ENCODE measurements at places on chromosomes 7 and 10. TPM values are rescaled to one million over a fixed set of nuclear protein-coding genes. Genes with fewer than 3 reads are reported as not detected.
A peak's percentile ranks its signal among the peaks of the same experiment; 100 is the strongest.

DNA sequence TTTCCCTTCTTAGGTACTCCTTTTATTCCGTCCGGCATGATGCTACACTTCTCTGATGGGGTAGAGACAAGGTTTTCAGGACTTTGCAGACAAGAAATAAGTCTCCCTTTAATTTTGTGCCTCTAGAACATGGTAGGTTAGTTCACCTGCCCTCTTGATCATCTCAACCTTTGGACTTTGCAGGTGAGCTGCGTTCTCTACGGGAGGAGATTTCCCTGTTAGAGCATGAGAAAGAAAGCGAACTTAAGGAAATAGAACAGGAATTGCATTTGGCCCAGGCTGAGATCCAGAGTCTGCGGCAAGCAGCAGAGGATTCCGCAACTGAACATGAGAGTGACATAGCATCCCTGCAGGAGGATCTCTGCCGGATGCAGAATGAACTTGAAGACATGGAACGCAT is 9.2 kb downstream of the CCDC136 start:
- DNase-seq, result no peak

The NT5C3A gene
- 20.6 TPM for total RNA-seq

GRCh38 chr10:31133792-31134310 is 102.2 kb upstream of the ZNF438 start:
- DNase-seq, result peak; percentile 92

DNA sequence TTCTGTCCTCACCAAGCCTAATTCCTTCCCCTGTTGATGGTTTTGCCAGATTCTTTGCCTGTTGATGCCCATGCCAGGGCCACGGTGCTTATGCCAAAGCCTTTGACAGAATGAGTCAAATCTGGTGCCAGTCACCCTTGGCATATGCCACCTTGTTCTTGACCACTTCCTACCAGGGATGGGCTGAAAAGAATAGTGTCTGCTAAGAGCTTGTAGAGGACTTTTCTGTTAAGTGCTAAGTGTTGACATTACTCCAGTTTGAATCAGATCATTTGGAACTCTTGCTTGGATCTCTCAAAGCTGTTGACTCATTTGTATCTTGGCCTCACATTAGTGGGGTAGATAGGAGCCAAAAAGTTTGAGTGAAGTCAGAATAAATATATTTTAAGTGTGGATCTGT is 661.2 kb downstream of the AUTS2 start:
- no peak for DNase-seq

DNA sequence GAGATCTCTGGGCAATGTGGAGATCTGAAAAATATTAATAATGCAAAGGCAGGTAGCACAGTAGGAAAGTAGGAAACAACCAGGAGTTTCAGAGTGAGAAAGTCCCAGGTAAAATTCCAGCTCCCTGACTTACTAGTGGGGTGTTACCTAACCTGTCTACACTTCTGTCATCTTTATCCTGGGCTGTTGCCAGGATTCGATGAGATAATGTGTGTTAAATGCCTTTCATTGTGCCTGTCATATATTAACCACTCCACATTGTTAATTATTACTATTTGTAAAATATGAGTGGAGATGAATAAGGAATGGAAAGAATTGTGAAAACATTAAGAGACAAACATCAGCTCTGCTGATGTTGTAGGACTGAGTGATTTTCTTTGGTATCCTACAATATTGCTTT is 50.0 kb upstream of the FRMD4A start:
- no peak for DNase-seq

DNA sequence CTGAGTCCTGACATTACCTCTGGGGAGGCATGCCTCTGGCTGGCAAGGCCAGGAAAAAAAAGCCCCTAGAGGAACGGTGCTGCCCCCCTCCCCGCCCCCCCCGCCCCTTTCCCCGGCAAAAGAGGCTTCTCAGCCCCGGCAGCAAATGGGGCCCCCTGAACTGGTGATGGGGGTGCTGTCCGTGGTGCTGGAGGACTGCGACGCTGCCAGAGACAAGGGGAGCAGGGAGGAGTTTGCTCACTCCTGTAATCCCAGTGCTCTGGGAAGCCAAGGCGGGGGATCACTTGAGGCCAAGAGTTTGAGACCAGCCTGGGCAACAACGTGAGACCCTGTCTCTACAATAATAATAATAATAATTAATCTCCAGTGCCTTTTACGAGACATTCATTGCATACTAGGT is 23.7 kb downstream of the SRRM3 start:
- DNase-seq, result no peak

DNA sequence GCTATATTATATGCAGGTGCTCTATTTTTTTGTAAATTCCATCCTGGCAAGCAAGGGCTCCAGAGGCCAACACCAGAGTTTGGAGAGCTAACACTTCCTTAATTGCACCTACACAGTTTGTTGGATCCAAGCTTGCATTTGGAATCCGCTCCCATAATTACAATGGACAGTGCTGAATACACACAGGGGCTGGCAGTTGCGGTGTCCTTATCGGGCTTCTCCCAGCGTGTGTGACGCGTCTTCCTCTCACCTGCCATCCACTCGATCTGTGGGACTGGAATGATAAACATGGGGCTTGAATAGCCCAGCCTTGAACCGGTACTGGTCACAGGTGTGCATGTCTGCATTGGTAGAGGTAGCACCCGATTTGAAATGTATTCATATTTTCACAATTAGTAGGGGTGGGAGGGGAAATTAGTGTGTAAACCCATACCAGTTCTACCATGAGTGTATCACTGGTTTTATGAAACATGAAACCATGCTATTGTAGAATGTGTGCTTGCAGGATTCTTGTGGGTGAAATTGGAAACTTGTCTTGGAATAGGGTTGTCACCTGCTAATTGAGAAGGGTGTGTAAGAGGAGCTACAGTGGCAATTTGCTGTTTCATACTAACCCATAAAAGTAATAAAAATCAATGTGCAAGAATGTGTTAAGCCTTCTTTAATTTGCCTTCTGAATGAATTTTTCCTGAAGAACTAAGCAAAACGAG is 316.5 kb downstream of the WDR11 start:
- no peak for DNase-seq

GRCh38 chr7:85823396-85824080 is 636.7 kb upstream of the SEMA3D start:
- DNase-seq, result no peak

The TFEC gene
- total RNA-seq, result 5.7 TPM

The C10orf67 gene
- total RNA-seq, result not detected

DNA sequence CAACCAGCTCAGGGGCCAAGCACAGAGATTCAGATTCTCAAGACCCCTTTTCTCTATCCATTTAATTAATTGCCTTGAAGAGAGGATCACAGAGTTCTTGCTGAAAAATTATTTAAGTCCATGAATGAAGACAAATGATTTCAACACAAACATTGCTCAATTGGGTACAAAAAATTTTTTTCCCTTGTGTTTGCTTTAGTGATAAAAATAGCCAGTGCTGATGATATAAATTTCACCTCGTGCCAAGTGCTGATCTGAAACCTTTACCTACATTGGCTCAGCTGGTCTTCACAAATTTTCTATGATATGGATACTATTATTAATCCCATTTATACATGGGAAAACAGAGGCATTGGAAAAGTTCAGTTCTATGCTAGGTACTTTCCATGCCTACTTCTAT is 377.1 kb downstream of the NRG3 start:
- no peak for DNase-seq

DNA sequence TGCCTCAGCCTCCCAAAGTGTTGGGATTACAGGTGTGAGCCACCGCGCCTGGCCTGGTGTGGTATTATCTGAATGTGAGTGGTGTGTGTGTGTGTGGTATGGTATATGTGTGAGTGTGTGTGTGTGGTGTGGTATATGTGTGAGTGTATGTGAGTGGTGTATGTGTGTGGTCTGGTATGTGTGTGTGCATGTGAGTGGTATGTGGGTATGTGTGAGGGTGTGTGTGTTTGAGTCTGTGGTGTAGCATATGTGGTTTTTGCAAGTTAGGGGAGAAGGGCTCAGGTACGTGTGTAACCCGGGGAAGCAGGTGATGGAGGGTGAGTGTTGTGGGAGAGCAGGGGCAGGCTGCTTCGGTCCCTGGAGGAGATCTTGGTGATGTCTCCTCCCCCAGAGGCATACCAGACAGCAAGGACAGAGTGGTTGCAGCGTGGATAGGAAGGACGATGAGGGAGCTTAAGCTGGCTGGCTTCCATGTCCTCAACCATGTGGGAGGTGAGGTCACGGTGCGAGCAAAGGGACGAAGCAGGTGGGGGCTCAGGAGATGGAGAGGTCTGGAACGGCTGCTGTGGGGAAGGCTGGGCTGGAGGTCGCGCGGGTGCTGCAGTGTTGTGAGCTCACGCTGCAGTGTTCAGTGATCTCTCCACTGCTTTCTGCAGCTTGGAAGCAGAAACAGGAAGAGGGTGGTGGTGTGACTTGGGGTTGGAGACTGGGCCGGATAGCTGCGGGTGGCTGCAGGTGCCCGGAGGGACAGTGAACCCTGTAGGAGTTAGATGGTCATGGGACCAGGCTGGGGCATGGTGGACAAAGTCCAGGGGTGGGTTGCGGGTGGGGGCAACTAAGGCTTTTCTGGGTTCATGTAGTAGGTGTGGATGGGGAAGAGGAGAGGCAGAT is 5.0 kb downstream of the ZYX start:
- DNase-seq, result peak; percentile 77

GRCh38 chr7:129359176-129359575 is 75.1 kb upstream of the STRIP2 start:
- no peak for DNase-seq

DNA sequence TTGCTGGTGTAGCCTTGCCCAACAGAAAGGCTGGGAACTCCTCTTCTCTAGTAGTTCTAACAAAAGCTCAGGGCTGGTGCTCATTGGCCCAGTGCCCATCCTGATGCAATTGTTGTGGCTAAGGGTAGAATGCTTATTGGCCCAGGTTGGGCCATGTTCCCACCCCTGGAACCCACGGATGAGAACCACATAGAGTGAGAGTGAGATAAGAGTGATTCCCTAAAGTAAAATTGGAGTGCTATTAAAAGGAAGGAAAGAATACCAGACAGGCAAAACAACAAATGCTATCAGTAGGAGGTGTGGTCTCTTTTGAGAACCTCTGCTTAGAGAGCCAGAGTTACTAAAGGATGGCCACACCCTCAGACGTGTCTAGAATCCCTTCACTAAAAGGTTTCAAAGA is 49.2 kb downstream of the LGI1 start:
- no peak for DNase-seq

GRCh38 chr10:83127942-83128575 is 1011.2 kb upstream of the GHITM start:
- no peak for DNase-seq

The AKR1C4 gene
- not detected for total RNA-seq

The SPDYE8 gene
- total RNA-seq, result not detected

- DNase-seq, result no peak
Measured at GRCh38 chr10:43109671-43110249, 28.5 kb upstream of the CSGALNACT2 start.

DNA sequence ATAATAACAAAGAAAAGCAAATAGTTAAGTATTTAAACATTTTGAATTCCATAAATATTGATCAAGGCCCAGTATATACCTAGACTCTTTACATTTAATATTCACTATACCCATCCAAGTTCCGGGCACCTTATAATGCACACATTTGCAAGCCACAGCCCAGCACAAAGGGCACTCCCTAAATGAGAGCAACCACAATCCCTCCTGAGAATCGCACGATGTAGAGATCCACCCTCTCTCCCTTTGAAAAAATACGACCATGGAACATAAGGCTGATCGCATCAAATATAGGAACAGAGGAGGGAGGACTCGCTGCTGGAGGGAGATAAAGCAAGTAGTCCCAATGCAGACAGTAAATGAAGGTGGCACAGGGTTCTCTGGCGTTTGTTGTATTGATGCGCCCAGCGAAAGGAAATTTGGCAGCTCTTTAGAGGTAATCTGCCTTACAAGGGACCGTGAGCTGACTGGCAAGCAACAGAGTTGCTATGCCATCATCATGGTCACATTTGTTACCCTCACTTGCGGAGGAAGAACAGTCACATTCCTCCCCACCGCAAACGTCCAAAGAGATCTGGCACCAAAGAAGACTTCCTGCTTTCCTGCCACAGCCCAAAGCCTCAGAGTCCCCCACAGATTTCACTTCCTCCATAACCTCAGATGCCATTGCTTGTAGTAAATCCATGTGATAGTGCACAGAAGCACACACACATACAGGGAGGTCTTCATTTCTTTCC is 16.1 kb upstream of the TAS2R40 start:
- peak; percentile 67 for DNase-seq

The SEC24C gene
- 37.5 TPM for total RNA-seq

DNA sequence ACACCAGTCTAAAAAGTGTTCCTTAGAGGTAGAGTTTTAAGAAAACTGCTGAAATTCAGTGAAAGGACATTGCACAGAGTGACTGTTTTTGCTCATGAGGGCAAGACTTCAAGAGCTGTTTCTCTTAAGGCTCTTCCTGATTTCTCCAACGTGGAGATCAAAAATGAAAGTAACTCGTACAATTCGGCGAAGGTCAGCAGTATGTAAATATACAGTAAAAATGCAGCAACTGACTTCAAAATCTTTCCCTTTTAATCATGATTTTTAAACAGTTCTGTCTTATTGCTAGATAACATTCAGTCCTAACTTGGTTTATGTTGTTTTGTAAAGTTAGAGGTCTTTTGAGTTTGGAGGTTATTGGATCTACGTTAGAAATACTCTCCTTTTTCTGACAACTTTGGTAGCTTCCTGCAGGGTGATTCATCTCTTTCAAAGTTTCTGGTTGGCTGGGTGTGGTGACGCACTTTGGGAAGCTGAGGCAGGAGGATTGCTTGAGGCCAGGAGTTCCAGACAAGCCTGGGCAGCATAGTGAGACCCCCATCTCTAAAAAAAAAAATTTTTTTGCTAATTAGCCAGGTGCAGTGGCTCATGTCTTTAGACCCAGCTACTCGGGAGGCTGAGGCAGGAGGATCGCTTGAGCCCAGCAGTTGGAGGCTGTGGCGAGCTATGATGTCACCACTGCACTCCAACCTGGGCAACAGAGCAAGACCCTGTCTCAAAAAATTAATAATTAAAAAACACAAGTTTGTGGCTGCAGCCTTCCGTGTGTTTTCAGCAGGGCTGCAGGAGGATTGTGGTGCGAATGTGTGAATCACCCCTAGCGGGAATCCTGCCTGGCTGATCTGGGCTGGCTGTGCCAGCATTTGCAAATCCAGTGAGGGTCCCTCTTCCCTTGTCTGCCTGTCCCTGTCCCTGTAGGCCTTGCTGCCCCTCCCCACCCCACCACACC is 29.2 kb upstream of the AP5Z1 start:
- DNase-seq, result no peak

GRCh38 chr7:134640842-134641715 is 5.6 kb upstream of the BPGM start:
- no peak for DNase-seq

GRCh38 chr7:119943942-119944600 is 328.9 kb upstream of the KCND2 start:
- DNase-seq, result no peak

DNA sequence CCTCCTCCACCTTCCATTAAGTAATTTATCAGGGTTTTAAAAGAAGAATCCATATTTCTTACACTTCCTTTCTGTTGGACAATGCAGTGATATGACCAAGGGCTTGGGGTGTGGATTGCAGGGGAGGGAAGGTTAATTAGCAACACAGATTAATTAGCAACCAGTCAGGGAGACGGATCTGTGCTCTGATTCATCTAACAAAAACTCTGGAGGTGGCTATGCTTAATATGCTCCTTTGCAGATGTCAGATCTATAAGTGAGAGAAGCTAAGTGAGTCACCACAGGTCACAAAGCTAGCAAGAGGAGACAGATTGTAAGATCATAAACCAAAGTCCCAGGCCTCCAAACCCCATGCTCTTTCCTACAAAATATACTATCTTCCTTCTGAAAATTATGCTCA is 178.8 kb upstream of the ITGB1 start:
- no peak for DNase-seq

The FAM25A gene
- not detected for total RNA-seq

- DNase-seq, result no peak
Measured at GRCh38 chr10:70541736-70542564, 60.6 kb downstream of the PRF1 start.

- no peak for DNase-seq
Measured at GRCh38 chr7:31875424-31875823, 188.4 kb downstream of the PPP1R17 start.

The CHN2 gene
- total RNA-seq, result 37.7 TPM
